ENCODE measurements at places on chromosomes 3 and 15. TPM values are rescaled to one million over a fixed set of nuclear protein-coding genes. Genes with fewer than 3 reads are reported as not detected.
A peak's percentile ranks its signal among the peaks of the same experiment; 100 is the strongest.

DNA sequence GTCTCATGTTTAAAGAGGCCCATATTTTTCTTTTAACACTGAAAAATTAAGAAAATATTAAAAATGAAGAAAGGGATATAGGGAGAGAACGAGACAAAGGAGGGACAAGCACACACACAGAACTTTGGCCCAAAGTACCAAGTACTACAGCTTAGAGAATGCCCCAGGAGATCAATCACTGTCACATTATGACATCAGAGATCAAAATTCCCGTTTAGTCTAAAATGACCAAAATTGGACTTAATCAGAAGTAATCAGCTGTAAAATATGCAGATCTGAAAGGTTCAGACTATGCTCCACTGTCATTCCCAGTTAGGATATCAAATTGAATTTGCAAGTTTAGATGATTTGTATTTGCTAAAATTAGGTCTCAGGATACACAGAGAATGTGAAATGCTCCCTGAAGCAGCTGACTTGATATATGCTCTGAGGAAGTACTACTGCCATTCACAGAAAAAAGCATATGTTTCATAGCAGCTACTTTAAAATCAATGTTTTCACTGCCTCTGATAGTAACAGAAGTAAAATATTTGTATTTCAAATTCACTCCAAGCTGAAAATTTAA lies 123.0 kb downstream of the PEAK1 start:
- H3K27ac ChIP-seq, result no peak overlapping the region
- DNase-seq, result no peak
- no peaks in the 10 kb centered on the region for H3K4me1 ChIP-seq
- H3K36me3 ChIP-seq, result no peaks in the 10 kb centered on the region
- no peak overlapping the region for H3K4me3 ChIP-seq
- no peaks in the 10 kb centered on the region for H3K27me3 ChIP-seq

GRCh38 chr3:59566481-59566975 lies 516.7 kb upstream of the CFAP20DC start:
- no peak overlapping the region for H3K4me3 ChIP-seq
- H3K36me3 ChIP-seq, result no peaks in the 10 kb centered on the region
- no peak for DNase-seq
- no peak overlapping the region for H3K27ac ChIP-seq
- H3K4me1 ChIP-seq, result no peaks in the 10 kb centered on the region
- no peaks in the 10 kb centered on the region for H3K27me3 ChIP-seq

DNA sequence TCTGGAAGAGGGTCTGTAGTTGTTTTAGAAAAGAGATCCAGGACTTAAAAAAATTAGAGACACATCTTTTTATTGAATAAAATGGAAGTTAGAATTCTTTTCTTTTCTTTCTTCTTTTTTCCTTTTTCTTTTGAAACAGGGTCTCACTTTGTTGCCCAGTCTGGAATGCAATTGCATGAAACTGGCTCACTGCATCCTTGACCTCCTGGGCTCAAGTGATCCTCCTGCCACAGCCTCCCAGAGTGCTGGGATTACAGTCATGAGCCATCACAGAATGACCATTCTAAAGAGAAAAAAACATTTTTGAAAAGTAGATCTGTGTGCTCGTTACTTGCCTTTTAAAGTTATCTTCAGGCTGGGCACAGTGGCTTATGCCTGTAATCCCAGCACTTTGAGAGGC lies 3.6 kb downstream of the ATXN7 start:
- no peak for DNase-seq
- H3K27me3 ChIP-seq, result no peaks in the 10 kb centered on the region
- no peaks in the 10 kb centered on the region for H3K36me3 ChIP-seq

GRCh38 chr3:187314176-187314575 lies 22.6 kb upstream of the MASP1 start:
- no peak overlapping the region for H3K4me3 ChIP-seq
- H3K36me3 ChIP-seq, result no peaks in the 10 kb centered on the region
- H3K4me1 ChIP-seq, result peaks cover under 1% of the 10 kb centered on the region

DNA sequence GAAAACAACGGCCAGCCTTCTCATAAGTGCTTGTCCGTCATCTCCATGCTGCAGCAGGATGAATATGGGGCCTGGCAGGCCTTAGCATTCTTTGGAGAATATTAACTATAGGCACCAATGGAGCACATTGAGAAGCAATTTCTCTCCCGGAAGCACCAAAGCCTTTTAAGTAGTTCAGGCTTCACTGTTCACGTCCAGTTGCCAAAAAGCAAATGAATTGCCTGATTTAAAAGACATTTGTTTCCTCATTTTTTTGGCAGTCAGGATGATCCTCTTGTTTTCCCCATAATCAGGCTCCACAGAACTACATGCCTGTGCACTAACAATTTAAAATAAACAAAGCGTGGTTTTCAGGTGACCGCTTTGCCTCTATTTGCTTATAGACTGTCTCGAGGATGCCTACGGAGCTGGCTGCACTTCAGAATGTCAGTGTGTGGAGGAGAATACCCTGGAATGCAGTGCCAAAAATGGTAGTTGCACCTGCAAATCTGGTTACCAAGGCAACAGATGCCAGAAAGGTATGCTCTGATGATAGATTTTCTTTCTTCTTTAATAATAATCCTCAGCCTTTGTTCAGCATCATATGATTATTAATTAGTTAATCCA lies 725.2 kb upstream of the GOLIM4 start:
- no peaks in the 10 kb centered on the region for H3K4me1 ChIP-seq
- no peak for DNase-seq
- H3K27ac ChIP-seq, result no peak overlapping the region
- H3K4me3 ChIP-seq, result no peak overlapping the region
- H3K27me3 ChIP-seq, result no peaks in the 10 kb centered on the region

DNA sequence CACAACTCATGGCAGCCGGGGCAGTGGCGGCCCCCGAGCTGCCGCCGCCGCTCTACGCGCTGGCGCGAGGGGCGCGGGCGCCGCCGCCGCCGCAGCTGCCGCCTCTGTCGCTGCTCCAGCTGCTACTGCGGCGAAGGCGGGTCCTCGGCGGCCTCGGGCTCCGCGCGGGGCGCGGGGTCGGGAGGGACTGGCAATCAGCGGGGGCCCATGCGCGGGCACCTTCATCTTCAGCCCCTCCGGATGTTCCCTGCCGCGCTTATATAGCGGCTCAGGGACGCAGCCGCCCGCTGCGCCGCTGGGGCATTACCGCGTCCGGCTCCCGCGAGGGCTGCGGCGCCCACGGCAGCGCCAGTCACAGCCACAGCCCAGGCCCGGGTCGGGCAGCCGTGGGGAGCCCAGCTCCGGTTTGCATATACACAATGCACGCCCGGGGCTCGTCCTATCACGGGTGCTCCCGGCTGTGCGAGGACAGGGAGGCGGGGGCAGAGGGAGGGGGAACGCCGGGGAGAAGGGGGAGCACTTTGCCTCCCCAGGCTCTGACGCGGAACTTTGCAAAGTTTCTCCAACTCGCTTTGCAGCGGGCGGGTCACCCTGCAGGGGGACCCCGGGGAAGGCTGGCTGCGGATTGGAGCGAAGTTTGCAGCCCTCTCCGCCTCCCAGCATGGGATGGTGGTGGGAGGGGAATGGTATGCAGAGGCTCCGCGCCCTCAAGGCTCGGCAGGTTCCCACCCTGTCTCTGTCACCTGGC lies at the start of gene VGLL3:
VGLL3 (minus strand) TSS at position 416 of the 748 bp plus-strand sequence; CDS start at position 10, 406 bp downstream.
- H3K36me3 ChIP-seq, result no peaks in the 10 kb centered on the region
- H3K4me1 ChIP-seq, result no peaks in the 10 kb centered on the region
- no peaks in the 10 kb centered on the region for H3K27me3 ChIP-seq
- peak within 1 kb of the TSS; percentile 49 for H3K4me3 ChIP-seq
- DNase-seq, result peak; percentile 58
- peak within 1 kb of the TSS; percentile 69 for H3K27ac ChIP-seq

- no peaks in the 10 kb centered on the region for H3K27me3 ChIP-seq
- H3K4me3 ChIP-seq, result no peak overlapping the region
- H3K4me1 ChIP-seq, result no peaks in the 10 kb centered on the region
- no peaks in the 10 kb centered on the region for H3K36me3 ChIP-seq
Measured at GRCh38 chr3:192812743-192813383, 85.5 kb upstream of the FGF12 start.

DNA sequence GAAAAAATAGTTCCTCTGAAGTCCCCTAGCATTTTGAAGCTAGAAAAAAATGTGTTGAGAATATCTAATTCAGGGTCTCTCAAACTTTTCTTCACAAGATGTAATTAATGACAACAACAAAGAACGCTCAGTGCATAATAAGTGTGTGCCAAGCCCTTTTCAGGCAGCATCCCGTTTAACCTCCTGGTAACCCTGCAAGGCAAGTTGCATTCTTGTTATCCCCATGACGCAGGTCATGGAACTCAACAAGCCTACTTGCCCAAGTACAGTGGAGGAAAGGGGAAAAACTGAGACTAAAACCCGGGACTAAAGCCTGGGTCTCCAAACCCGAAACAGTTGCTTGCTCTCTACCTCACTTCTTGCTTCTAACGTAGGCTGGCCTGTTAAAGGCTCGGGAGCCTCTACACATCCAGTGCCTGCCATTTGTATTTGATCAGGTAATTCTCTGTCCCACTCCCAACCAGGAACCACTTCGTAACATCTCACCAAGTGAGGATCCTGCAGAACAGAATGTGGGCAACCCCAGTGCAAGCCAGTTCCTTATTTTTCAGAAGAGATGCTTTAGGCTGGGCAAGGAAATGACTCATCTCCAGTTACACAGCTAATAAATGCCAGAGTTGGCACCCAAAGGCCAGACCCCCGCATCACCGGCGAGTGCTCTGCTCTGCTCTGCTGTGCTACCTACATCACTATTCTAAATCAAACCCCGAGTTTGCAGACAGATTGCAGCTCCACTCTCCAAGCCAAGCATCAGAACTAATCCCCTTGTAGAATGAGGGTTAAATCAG lies 28.3 kb downstream of the LMCD1 start:
- H3K4me1 ChIP-seq, result no peaks in the 10 kb centered on the region
- H3K27me3 ChIP-seq, result no peaks in the 10 kb centered on the region
- H3K4me3 ChIP-seq, result no peak overlapping the region
- no peak for DNase-seq

DNA sequence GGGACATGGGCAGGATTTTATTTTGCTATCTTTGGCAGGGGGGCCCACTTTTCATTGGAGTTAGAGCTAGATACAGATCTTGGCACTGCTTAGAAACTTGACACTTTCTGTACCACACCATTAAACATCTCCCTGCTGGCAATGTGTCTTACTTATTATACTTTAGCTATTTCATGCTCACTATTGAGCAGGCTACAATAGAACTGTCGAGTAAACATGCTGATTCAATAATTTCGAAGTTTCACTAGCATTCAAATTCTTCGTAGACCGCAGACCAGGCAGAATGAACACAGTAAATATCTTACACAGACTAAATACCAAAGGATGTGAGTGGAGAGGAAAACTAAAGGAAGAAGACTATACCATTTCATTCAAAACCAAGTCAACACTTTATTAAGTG lies 180.8 kb downstream of the UNC13C start:
- no peaks in the 10 kb centered on the region for H3K36me3 ChIP-seq
- no peak overlapping the region for H3K4me3 ChIP-seq
- no peak overlapping the region for H3K27ac ChIP-seq
- no peaks in the 10 kb centered on the region for H3K27me3 ChIP-seq

DNA sequence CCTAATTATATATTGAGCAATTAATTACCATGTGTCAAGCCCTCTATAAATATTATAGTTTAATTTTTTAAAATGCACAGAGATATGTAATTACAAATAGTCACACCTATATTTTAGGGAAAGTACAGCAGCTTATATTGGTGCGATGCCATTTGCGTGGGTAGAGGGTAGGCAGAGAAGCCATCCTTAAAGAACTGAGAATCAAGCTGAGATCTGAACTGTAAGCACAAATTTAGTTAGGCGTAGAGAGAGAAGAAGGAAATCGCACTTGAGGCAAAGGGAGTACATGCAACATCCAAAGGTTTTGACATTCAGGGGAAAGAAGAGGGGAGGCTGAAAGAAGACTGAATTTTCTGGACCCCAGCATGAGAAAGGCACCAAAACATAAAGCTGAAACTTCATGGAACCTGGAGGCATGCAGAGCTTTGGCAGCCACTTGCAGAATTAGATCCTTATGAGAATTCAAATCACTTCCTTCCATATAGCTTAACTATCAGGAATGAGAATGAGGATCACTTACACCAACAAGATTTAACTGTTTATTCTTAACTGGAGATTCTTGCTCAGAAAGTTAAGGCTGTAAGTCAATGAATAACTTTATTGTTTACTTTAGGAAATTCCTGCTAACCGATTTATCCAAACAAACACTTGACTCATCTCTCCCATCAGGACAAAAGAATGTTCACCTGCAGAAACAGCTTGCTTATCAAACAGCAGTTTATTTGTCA lies 114.3 kb downstream of the TGFBR2 start:
- H3K36me3 ChIP-seq, result no peaks in the 10 kb centered on the region
- no peaks in the 10 kb centered on the region for H3K27me3 ChIP-seq
- DNase-seq, result no peak

- no peaks in the 10 kb centered on the region for H3K4me1 ChIP-seq
- no peak overlapping the region for H3K27ac ChIP-seq
- no peak overlapping the region for H3K4me3 ChIP-seq
- no peaks in the 10 kb centered on the region for H3K27me3 ChIP-seq
- DNase-seq, result no peak
- no peaks in the 10 kb centered on the region for H3K36me3 ChIP-seq
Measured at GRCh38 chr3:189394599-189395121, 222.9 kb downstream of the TPRG1 start.

- no peak overlapping the region for H3K4me3 ChIP-seq
- no peak overlapping the region for H3K27ac ChIP-seq
- H3K4me1 ChIP-seq, result no peaks in the 10 kb centered on the region
Measured at GRCh38 chr3:131109156-131109555, 82.5 kb downstream of the NEK11 start.

Gene GOLGA6B
- 0.27 TPM for total RNA-seq

Gene RAD51
- total RNA-seq, result not detected

Gene CAMKV
- not detected for total RNA-seq

Gene SH3GL3
- not detected for total RNA-seq

Data from thyroid gland (tissue), 4 donors.